Occipital lobe (tissue), 3 donors: ENCODE measurements at places on chromosomes 5 and 9. TPM values are rescaled to one million over a fixed set of nuclear protein-coding genes. Genes with fewer than 3 reads are reported as not detected.

Gene RAPGEF1
- 26.2 TPM for total RNA-seq

Gene TMOD1
- 22.8 TPM for total RNA-seq

Gene TLE4
- 70.5 TPM for total RNA-seq

Gene TAF11L5
- total RNA-seq: not detected

- no peak for DNase-seq
Measured at GRCh38 chr9:89843074-89843473, 238.3 kb downstream of the GADD45G start.

DNA sequence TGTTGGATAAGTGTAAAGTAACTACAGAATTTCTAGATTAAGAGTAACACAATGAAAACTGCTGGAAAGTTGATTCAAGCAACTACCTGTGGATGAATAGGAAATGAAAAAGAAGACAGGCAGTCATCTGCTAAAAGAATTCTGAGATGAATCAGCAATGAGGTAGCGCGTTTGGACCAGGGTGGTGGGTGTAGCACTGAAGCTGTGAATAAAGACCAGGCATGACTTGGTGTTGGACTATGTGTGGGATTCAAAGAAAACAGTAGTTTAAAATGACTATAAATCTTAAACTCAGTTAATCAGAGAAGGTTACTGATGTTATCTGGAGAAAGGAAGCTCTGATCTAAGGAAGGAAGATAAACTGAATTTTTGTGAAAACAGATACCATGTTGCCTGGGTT lies 159.8 kb downstream of the FBN2 start:
- no peak for DNase-seq

GRCh38 chr9:118961857-118962256 lies 407.4 kb downstream of the BRINP1 start:
- DNase-seq: no peak

- DNase-seq: no peak
Measured at GRCh38 chr5:147483188-147483790, 26.6 kb downstream of the DPYSL3 start.

DNA sequence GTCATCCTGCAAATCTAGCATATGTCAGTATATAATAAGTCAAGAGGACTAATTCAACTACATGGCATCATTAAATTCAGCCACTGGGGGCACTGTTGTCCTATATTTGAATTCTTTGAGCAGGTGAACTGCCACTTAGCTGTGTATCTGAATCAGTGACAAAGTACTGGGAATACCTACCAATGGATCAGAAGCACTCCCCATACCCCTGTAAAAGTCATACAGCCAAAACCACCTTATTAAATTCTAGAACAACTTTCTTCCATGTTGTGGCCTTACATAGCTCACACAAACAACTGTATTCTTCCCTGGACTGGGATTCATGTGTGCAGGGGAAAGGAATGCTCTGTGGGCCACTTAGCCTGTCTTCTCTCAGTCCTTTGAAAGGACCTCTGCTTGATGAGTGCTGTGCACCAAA lies 57.4 kb upstream of the PLPP6 start:
- peak; percentile 4 for DNase-seq

- DNase-seq: no peak
Measured at GRCh38 chr5:35903631-35904203, 34.7 kb downstream of the CAPSL start.

GRCh38 chr9:137252555-137253506 lies 1.7 kb downstream of the STPG3 start:
- no peak for DNase-seq

DNA sequence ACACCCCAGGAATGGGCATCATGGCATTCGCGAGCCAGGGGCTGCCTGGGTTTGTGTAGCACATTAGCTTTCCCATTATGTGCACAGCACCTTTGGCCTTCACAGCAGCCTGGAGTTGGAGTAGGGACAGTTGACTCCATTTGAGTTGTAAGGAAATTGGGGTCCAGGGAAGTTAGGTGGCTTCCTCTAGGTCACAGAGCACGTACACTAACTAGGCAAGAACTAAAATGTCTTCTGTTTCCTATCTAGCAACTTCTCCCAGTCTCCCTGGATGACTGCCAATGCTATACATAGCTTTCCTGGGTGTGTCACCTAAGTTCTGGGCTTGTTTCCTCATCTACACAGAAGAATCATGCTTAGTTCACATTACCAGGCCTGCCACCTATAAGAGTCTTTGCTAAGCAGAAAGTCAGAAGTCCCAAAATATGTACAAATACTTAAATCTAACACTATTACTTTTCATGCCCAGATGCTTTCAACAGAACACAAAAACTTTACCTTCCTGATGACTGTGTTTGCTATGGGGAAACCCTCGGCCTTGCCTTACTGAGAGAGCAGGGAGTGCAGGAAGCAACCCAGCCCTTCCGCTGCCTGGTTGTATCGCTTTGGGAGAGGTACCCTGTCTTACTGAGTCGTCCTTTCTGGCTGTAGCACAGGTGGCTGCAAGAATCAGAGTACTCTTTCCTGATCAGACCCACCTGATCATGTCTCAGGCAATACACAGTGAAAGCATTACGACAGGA lies 12.0 kb downstream of the MACROH2A1 start:
- DNase-seq: no peak

DNA sequence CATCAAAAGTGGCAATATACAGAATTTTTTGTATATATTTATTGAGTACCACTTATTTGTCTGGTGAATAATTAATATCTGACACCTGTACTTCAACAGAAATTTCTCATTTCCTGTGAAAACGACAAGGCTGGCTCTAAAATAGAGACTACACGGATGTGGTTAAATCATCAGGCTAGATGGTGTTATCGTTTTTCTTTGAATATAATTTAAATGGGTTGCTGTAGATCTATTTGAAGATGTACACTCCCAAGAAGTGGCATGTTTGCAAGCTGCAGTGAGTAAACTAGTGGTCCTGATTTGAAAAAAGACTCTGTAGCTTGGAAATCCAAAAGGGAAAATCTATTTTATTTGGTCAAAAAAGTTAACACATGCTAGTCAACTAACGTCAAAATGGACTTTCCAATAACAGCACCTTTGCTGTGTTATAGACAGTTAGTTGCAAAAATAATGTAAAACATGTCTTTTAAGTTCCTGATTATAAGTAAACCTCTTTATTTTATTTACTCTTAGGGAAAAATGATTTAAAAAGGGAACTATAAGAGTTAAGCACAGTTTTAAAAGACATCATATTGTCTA lies 13.8 kb downstream of the ST8SIA4 start:
- DNase-seq: no peak

DNA sequence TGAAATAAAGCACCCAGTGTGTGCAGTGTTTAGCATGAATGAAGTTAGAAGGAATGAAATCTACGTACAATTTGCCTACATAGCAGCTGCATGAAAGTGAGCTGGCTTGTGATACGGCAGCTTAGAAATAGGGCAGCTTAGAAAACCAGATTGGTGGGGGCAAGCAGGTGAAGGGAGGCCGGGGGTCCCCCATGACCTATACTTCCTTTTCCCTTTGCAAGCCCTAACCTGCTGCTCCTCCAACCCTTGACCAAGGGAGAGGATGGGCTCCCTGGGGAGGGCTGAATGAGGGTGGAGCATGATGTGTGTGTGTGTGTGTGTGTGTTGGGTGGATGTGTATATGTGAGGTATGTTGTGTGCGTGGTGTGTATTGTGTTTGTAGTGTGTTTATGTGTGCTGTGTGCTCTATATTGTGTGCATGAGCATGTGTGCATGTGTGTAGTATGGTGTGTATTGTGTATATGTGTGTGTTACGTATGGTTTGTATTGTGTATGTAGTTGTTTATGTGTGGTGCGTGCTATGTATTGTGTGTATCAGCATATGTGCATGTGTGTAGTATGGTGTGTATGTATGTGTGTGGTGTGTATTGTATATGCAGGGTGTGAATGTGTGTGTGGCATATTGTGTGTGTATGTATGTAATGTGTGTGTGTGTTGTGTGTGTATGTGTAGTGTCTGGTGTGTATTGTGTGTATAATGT lies 72.1 kb downstream of the TENT4A start:
- DNase-seq: no peak

- no peak for DNase-seq
Measured at GRCh38 chr9:12759761-12760160, 15.1 kb upstream of the LURAP1L start.

GRCh38 chr9:125486152-125486508 lies 220.9 kb downstream of the MAPKAP1 start:
- no peak for DNase-seq

DNA sequence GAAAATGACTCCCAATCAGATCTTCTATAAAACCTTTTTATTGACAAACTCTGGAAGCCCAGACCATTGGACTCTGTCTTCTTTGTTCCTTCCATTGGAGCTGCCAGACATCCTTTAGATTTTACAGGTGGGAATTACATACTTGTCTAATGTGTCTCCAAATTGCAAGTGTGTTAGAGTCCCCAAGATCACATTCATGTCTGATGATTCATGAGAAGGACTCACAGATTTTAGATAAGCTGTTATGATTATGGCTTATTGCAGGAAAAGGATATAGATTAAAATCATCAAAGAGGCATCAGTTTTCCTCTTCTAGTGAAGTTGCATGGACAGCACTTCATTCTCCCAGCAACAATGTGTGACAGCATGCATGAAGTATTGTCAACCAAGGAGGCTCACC lies 70.4 kb downstream of the MUSK start:
- DNase-seq: no peak

- no peak for DNase-seq
Measured at GRCh38 chr9:105879181-105879580, 184.8 kb downstream of the TMEM38B start.

DNA sequence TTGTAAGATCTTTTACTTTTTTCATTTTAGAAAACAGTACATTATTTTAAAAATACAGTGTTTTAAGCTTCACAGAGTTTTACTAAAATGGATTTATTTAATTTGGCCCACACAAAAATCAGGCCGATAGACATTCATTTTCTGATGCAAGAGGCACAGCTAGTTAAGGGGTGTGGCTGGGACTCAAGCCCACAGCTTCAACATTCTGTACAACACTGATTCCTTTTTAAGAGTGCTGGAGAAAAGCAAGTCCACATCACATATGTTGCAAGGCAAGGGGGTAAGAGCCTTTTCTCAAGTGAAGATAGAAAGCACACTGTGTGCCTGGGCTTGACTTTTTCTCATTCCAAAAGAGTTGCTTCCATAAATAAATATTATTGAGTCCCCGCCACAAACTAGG lies 195.9 kb downstream of the RFK start:
- DNase-seq: no peak

- no peak for DNase-seq
Measured at GRCh38 chr9:112094948-112095681, 80.0 kb downstream of the SUSD1 start.

- no peak for DNase-seq
Measured at GRCh38 chr9:26675035-26675434, 217.6 kb downstream of the CAAP1 start.

GRCh38 chr5:83026516-83026915 lies 50.7 kb downstream of the TMEM167A start:
- no peak for DNase-seq

- DNase-seq: no peak
Measured at GRCh38 chr5:9278921-9279603, 266.8 kb downstream of the SEMA5A start.

GRCh38 chr5:85656050-85656449 lies 961.7 kb upstream of the COX7C start:
- DNase-seq: no peak
